GM12892 (cell line): ENCODE measurements at places on chromosomes 7 and 10.

DNA sequence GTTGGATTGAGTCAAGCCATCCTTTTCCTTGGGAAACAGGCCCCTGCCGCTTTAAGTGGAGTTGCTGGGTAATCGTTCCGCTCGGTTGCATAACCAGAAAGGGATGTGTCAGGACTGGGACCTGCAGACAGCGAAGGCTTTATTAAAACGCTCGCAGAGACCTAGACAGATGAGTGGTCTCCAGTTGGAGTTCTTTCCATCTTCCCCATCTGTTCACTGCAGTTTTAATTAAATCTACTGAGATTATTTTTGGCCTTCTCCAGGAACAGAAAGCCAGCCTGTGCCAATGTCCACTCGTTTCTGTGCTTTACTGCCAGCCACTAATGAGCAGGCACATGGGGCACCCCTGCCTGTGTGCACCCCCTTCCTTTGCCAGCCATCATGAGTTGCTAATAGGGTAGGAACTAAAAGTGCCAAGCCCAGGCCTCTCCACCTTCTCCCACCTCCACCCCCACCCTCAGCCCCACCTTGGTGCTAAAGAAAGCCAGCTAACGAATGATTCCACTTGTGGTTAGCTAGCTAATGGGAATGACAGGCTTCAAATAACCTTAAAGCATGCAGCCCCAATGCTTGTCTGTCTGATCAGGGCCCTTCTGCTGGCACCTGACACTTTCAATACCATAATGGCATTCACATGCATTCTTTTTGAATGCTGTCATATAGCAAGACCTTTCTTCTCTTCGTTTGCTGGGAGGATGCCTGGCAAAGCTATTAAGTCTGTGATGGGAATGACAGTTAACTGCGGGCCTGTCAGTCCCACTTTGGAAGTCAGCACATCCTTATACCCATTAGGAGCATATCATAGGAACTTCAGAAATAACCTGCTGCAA is 556.8 kb upstream of the GALNT17 start:
- no peak for DNase-seq

DNA sequence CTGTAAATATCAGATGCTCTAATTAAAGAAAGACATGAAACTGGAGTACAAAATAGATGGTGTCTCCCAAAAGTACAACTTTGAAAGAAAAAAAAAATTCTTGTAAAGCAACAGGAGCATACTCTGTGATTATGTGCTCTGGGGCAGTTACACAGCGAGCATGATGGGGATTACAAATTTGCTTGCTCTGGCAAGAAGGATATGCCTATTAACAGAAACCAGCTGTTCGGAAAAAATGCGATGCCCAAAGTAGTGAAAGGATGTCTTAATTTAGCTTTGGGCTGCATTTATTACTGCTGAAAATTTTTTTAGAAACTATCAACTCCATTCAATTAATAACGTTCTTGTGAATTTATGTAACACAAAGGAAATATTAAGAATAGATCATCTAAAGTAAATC is 256.9 kb upstream of the TPK1 start:
- no peak for DNase-seq

DNA sequence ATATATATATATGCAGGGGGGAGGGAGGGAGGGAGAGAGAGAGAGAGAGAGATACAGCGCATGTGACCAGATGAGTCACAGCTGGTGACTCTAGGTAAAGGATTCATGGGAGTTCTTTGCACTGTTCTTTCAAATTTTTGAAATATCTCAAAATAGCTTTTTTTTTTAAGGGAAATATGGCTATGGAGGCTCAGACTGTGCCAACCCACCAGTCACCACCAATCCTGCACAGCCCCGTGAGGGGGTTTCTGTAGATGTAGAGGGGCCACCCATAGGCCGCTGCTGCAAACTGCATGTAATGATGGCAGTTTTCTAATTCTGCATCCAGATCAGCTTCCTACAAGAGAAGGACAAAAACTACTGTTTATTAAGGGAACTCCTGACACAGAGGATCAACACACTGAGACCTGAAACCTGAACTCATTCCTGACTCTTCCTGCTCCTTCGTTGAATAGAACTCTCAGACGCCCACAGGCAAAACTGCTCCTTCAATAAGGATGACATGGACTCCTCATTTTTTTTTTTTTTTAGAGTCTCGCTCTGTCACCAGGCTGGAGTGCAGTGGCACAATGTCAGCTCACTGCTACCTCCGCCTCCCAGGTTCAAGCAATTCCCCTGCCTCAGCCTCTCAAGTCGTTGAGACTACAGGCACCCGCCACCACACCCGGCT is 17.3 kb downstream of the DAGLB start:
- no peak for DNase-seq

- no peak for DNase-seq
These were observed 1.8 kb downstream of the C10orf95 start for GRCh38 chr10:102449321-102450123.
